H9 (cell line): ENCODE measurements at places on chromosomes 6 and 20. TPM values are rescaled to one million over a fixed set of nuclear protein-coding genes. Genes with fewer than 3 reads are reported as not detected.

DNA sequence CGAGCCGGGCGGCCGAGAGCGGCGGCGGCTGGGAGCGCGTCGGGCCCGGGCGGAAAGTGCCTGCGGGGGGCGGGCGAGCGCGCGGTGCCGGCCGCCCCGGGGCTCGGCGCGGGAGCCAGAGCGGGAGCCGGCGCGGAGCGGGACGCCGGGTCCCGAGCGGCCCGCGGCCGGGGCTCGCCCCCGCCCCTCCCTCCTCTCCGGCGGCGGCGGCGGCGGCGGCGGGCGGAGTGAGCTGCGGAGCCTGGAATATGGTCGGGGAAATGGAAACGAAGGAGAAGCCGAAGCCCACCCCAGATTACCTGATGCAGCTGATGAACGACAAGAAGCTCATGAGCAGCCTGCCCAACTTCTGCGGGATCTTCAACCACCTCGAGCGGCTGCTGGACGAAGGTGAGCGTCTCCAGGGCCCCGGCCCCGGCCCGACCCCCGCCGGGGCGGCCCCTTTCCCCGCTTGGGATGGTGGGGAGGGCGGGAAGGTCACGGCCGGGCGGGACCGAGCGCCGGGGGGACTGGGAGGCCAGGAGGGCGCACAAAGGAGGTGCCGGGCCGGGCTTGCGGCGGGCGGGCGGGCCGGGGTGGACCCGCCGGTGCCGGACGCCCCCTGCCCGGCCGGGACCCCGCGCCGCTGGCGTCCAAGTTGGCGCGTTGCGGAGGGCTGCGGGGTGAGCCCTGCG is 565 bp downstream of the QKI start:
- no peak overlapping the region for H3K27ac ChIP-seq
- no peaks in the 10 kb centered on the region for H3K27me3 ChIP-seq
- no peak for DNase-seq
- H3K4me1 ChIP-seq, result peaks cover 2% of the 10 kb centered on the region; the same call in 1 of the 2 replicates

Gene COL19A1
- total RNA-seq, result not detected in 2 replicates

- H3K36me3 ChIP-seq, result no peaks in the 10 kb centered on the region
- no peaks in the 10 kb centered on the region for H3K4me1 ChIP-seq
- H3K27ac ChIP-seq, result no peak overlapping the region
- DNase-seq, result no peak
- H3K27me3 ChIP-seq, result no peaks in the 10 kb centered on the region
- no peak overlapping the region for H3K4me3 ChIP-seq
Measured at GRCh38 chr6:139277587-139277986, 14.2 kb downstream of the TXLNB start.

- no peaks in the 10 kb centered on the region for H3K36me3 ChIP-seq
- peaks cover 2% of the 10 kb centered on the region; the same call in 1 of the 2 replicates for H3K4me1 ChIP-seq
- no peak overlapping the region for H3K4me3 ChIP-seq
- no peak overlapping the region for H3K27ac ChIP-seq
- H3K27me3 ChIP-seq, result no peaks in the 10 kb centered on the region
Measured at GRCh38 chr6:144317736-144318135, 32.6 kb downstream of the UTRN start.

Gene PRPH2
- total RNA-seq, result 0.31 and 0.39 TPM in 2 replicates

Gene BMP6
- total RNA-seq, result 0.28 and 0.61 TPM in 2 replicates

Gene TMEM200A
- 6.1 and 6.4 TPM in 2 replicates for total RNA-seq

- no peak overlapping the region for H3K27ac ChIP-seq
- H3K4me3 ChIP-seq, result no peak overlapping the region
- H3K27me3 ChIP-seq, result no peaks in the 10 kb centered on the region; the same call in 1 of the 2 replicates
- no peaks in the 10 kb centered on the region; the same call in 2 of the 3 replicates for H3K36me3 ChIP-seq
Measured at GRCh38 chr20:58147628-58148370, 80.7 kb downstream of the ANKRD60 start.

Gene RSPH9
- total RNA-seq, result 0.39 and 0.50 TPM in 2 replicates

Gene ZC2HC1B
- not detected in 2 replicates for total RNA-seq
